Cardiac septum (tissue), 1 donor: ENCODE measurements at places on chromosomes 2 and 18. TPM values are rescaled to one million over a fixed set of nuclear protein-coding genes. Genes with fewer than 3 reads are reported as not detected.

The CYS1 gene
- total RNA-seq, result 3.8 TPM

The DNER gene
- total RNA-seq, result 1.00 TPM

The C18orf32 gene
- 65.2 TPM for total RNA-seq

The CBLN2 gene
- not detected for total RNA-seq
